ENCODE measurements at places on chromosomes 1 and 21.

GRCh38 chr1:22527555-22528296 is 35.6 kb upstream of the EPHA8 start:
- no peak for DNase-seq

- no peak for DNase-seq
Measured at GRCh38 chr1:99784143-99784542, 17.7 kb upstream of the FRRS1 start.

DNA sequence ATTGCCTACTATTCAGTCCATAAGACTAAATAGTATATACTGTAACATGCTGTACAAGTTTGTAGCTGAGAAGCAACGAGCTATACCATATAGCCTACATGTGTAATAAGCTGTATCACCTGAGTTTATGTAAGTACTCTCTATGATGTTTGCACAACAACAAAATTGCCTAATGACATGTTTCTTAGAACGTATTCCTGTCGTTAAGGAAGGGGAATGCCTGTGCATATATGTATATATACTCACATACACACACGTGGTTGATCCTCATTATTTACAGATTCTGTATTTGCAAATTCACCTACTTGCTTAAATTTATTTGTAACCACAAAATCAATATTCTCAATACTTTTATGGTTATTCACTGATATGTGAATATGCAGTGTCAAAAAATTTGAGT is 215.6 kb downstream of the GPR52 start:
- DNase-seq, result no peak

DNA sequence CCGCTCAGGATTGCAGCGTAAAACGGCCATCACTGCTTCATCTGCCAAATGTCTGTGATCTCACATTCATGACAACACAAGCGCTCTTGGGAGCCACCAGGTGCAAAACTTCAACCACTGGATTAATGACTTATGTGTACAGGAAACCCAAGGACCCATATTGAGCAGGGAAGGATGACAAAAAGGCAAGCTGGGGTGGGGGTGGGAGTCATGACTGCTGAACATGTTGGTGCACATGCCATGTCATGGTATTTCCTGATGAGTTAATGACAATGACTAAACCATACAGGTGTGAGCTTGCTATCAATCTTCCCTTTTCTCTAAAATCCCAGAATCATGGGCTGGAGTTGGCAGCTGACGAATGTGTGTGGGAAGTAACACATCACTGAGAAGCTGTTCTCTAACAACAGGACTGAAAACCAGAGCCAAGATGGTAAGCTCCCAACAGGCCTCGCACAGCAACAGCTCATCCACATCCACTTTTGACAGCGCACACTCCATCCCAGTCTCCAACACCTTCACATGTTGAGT is 3.1 kb upstream of the SH2D5 start:
- DNase-seq, result no peak

- DNase-seq, result no peak
Measured at GRCh38 chr1:210597555-210598134, 268.9 kb downstream of the HHAT start.
